ENCODE measurements at places on chromosomes 6 and 20. TPM values are rescaled to one million over a fixed set of nuclear protein-coding genes. Genes with fewer than 3 reads are reported as not detected.

CYP24A1 gene
- total RNA-seq: not detected

ZNF334 gene
- 0.35 TPM for total RNA-seq

ADRM1 gene
- 160 TPM for total RNA-seq

CGAS gene
- total RNA-seq: 16.5 TPM
